ENCODE measurements at places on chromosomes 1 and 21.

DNA sequence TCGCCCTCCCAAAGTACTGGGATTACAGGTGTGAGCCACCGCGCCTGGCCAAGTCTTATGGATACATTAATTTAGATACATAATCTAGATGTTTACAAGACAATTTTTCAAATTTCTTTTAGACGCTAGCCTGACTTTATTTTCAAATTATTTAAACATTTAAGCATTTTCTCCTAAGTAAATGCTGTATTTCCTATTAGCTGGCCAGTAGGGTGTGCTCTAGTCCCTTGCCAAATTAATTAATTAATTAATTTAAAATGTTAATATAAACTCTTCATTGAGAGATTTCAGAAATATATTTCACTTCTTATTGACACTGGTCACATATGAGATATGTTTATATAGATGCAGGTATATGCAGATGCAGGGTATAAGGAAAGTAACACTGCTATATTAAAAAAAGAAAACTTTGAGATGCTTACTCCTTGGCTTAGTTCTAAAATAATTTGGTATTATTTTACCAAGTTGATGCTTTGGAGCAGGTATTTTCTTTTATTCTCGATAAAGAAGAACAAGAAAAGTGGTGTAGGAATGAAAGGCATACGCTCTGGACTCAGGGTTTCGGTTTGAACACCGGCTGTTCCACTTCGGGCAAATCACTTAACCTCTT lies 5.2 kb upstream of the ERRFI1 start:
- no peak for DNase-seq

DNA sequence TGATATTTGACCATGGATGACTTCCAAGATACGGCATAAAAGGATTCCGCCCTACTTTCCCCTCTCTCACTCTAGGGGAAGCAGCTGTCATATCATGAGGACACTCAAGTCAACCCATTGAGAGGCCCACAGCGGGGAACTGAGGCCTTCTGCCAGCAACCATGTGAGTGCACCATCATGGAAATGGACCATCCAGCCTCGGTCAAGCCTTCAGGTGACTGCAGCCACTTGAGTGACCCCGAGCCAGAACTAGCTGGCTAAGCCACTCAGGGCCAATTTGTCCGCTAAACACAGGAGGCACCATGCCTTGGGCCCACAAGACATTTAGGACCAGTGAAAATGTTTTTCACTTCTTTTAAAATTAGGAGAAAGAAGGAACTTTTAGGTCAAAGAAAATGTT lies 11.1 kb upstream of the GJB5 start:
- no peak for DNase-seq

- no peak for DNase-seq
Measured at GRCh38 chr1:172537827-172538391, 5.0 kb downstream of the SUCO start.

GRCh38 chr1:64744492-64745180 lies at the start of gene RAVER2:
TSS of gene RAVER2 (plus strand) at chr1:64745075. CDS start at chr1:64745173, 98 bp downstream.
- peak; percentile 33 for DNase-seq

DNA sequence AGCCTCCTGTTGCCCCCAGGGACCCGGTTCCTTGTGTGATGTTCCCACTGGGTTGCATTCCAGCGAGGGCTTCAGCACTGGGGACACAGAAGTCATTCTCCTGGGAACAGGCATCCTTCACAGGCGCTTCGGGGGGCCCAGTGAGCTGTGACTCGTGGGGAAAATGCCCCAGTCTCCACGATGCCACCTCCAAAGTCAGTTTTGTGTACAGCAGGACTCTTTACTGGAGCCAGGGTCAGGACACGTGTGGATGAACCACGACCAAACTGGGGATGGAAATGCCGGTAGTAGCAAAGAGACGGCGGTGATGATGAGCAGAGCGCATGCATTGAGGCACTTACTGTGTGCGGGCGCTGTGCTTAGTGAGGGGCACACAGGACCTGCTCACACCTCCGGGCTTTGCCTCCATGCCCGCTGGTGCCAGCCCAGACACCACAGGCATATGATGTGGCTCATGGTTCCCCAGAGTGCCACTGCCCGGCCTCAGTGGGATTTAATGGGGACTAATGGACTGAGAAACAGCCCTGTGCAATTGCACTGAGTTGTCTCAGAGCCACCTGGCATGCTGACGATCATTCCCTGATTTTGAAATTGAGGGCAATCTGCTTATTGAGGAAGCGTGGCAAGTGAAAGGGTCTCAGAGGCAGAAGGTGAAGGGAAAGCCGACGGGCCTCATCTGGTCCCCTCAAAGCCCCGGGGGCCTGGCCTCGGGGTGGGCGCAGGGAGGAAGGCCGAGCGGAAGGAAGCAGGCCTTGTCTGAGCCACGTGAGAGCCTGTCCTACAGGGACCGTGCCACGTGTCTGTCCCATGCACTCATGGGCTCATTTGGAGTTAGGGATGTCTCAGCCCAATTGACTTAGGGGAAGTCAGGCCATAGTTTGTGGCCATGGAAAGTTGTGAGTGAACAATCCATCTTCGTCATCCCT lies 91.4 kb downstream of the PDE9A start:
- DNase-seq: no peak

DNA sequence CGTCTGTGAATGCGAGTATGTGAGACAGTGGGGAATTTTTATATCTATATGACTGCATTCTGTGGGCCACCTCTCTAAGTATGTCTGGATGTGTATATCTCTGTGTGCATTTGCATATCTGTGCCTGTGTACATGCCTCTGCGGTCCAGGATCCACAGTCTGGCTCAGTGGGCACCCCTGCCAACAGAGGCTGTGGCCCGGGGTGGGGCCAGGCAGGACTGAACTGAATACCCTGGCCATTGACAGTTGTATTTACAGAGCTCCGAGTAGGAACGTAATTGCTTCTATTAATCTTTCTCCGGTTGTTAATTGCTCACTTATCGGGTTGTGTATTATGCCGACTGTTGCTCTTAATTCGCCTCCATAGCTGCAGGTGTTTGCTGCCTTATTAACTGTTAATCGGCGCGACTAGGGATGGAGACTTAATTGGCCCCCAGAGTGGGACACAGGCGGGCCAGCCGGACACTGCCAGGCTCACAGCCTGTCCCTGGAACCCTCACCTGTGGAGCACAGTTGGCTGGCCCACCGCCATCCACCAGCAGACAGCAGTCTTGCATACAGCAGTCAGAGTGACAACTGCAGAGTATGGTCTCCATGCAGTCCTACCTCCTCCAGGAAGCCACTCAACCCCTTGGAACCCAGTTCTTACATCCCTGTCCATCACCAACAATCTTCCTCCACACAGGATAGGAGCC lies 22.4 kb upstream of the ADGRB2 start:
- no peak for DNase-seq

- DNase-seq: peak; percentile 4
Measured at GRCh38 chr1:243672539-243673074, 177.4 kb downstream of the AKT3 start.

DNA sequence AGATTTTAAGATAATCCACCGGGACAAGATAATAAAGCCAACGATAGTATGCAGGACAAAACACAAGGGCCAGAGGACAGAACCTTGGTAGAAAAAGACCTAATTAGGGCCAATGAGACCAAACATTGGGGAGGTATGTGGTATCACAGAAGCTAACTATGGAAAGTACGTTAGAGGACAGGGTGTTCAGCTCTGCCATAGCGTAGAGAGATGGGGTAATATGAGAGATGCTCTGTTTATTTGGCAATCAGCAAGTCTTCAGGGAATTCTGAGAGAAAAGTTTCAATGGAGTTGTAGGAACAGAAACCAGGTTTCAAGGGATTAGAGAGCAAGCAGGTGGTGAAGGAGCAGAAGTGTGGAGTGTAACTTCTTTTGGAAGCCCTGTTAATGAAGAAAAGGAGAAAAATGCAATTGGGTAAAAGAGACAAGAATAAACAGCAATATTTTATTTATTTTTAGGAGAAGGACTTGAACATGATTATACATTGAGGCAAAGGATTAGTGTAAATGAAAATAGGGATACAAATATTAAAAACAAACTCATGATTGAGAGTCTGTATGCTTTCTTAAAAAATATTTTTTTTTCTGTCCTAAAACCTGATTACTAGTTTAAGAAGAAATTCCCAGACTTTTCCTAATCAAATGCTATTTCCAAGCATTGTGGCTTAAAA lies 24.0 kb downstream of the EEIG2 start:
- DNase-seq: no peak

DNA sequence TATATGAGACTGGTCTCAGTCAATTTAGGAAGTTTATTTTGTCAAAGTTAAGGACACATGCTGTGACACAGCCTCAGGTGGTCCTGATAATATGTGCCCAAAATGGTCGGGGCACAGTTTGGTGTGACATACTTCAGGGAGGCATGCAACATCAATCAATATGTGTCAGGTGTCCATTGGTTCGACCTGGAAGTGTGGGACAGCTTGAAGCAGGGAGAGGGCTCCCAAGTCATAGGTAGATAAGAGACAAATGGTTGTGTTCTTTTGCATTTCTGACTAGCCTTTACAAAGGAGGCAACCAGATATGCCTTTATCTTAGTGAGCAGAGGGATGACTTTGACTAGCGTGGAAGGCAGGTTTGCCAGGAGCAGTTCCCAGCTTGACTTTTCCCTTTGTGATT lies 4.5 kb upstream of the ERVH48-1 start:
- DNase-seq: no peak

DNA sequence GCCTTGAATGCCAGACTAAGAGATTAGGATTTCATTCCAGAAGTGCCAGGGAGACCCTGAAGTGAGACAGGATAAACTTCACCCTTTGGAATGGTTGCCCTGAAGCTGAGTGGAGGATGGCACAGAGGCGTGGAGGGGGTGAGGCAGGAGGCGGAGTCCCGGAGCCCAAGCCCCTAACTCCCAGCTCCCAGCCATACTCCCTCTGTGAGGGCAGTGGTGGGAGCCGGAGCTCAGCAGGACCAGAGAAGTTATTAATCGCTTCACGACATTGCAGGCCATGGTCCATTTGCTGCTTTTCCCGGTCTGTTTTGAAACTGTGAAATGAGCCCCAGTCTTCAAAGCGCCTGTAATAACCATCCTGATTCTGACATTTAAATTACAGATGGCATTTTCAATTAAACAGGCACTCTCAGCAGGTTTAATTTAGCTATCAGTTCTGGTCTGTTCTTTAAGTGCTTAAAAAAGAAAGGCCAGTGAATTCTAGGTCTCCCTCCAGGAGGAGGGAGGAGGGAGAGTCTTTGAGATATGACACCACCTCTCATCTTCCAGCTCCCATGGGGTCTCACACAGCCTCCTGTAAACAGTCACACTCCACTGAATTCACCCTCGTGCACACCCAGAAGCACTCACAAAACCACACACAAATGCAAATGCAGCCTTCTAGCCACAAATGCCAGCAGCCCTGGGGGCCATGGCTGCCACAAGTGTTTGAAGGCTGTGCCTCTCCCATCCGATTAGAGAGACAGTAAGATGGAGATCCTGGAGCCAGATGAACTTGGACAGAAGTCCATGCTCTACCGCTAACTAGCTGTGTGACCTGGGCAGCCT lies 19.6 kb downstream of the FBXO2 start:
- no peak for DNase-seq

- peak; percentile 44 for DNase-seq
Measured at GRCh38 chr21:15022608-15023261, 42.1 kb downstream of the NRIP1 start.

DNA sequence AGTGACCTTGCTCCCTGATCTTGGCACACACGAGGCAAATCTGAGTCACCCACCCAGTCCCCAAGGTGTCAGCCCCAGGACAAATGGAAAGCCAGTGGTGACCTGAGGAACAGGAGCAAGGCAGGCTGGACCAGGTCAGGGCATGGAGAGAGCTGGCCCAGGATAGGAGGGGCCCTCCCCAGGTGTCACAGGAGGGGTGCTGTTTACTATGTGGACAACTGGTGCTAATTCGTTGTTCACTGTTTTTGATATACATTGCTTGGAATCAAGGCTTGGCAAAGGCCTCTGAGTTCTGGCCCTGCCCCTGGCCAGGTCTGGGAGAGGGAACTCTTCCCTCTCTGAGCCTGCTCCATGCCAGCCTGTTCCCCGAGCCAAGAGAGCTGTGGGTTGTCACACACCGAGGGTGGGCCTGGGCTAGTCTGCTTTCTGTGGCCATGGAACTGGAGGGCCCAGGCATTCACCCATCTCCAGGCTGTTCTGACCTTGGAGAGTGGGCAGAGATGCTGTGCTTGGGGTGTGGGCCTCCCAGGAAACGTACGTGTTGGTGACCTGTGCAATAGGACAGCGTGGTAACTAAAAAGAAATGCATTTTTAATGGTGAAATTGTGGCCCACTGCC lies 41.8 kb downstream of the CRYAA start:
- DNase-seq: no peak

- peak; percentile 44 for DNase-seq
Measured at GRCh38 chr1:229158341-229158921, 112.5 kb upstream of the RAB4A start.

DNA sequence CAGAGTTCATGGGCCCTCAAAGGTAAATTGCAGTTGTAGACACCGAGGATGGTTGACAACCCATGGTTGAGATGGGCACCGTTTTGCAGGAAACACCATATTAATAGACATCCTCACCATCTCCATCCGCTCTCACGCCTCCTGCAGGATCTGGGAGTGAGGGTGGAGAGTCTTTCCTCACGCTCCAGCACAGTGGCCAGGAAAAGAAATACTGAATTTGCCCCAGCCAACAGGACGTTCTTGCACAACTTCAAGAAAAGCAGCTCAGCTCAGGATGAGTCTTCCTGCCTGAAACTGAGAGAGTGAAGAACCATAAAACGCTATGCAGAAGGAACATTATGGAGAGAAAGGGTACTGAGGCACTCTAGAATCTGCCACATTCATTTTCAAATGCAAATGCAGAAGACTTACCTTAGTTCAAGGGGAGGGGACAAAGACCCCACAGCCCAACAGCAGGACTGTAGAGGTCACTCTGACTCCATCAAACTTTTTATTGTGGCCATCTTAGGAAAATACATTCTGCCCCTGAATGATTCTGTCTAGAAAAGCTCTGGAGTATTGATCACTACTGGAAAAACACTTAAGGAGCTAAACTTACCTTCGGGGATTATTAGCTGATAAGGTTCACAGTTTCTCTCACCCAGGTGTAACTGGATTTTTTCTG lies 9.3 kb downstream of the SLAMF8 start:
- DNase-seq: no peak

- no peak for DNase-seq
Measured at GRCh38 chr1:206836111-206836510, 29.3 kb upstream of the IL20 start.

DNA sequence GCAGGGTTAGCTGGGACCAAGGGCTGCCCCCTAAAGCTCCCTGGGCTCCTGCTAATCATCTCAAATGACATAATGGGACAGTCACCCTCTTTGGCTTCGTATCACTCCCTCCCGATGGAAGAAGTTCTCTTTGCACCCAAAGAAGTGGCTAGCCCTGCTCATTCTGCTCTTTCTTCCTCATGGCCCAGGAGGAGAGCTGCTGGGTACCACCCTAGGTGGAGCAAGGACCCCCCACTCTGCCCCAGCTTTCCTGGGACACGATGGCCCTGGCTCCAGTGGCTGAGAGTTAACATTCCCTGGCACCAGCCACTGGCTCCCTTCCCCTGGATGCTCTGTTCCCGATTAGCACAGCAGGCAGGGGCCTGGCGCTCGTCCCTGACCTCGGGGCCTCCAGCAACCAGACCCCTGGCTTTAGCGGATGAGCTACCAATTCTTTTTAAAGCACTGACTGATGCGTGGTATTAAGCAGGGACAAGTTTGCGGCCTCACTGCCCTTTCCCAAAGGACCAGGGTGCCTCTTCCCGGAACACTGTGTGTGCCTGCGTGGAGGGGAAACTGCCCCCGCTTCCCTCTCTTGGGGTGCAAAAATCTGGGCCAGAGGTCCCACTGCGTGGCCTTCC lies 1.2 kb downstream of the MYOM3 start:
- DNase-seq: no peak
